Femur (tissue), 1 donor: ENCODE measurements at places on chromosomes 5 and 9.

DNA sequence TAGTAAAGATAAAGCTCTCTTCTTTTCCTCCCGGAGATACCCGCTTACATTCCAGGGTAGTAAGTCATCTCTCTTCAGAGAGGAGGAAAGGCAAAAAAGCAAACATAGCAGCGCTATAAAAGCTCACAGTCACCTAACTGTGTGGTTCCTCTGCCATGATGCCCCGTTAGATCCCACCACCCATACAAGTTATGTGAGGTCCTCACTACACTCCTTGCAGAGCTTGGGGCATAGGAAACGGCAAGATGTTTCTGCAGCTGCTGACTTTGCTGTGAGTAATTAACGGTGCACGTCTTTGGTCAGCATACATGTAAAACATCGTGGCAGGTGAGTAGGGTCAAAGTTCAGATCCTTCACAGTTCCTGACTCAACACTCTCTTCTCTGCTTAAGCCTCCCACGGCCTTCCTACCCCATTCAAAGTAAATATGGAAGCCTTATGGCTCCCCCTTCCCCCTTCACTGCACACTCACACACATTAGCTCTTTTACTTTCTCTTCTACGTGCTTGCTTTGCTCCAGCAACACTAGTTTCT, 218.9 kb downstream of the DIRAS2 start:
- no peak for DNase-seq

DNA sequence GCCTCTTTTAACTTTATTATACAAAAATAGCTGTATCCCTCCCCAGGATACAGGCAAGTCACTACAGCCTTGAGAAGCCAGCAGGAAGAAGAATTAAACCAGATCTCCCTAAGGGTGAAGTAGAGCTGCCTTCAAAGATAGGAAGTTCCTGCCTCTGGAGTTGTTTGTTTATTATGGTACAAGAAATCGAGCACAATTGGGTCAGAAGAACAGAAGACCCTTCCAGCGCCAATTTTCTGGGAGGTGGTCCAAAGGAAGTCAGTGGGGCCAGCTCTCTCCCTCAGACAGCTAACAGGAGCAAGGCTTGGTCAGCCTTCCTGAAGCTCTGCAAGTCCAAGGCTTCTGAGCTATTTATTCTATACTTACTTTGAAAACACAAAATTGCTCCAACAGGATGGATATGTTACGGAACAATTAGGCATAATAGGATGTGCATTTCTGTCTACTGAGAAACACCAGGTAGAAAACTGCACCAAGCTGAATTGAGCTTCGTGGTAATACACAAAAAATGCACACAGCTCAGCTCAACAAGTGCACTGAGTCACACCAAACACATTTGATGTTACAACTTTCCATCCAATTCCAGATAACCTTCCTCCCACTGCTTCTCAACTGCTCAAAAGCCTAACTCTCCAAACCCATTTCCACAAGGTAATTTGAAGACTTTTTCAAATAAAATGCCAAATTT, 16.0 kb downstream of the SERINC5 start:
- DNase-seq: peak; percentile 73

DNA sequence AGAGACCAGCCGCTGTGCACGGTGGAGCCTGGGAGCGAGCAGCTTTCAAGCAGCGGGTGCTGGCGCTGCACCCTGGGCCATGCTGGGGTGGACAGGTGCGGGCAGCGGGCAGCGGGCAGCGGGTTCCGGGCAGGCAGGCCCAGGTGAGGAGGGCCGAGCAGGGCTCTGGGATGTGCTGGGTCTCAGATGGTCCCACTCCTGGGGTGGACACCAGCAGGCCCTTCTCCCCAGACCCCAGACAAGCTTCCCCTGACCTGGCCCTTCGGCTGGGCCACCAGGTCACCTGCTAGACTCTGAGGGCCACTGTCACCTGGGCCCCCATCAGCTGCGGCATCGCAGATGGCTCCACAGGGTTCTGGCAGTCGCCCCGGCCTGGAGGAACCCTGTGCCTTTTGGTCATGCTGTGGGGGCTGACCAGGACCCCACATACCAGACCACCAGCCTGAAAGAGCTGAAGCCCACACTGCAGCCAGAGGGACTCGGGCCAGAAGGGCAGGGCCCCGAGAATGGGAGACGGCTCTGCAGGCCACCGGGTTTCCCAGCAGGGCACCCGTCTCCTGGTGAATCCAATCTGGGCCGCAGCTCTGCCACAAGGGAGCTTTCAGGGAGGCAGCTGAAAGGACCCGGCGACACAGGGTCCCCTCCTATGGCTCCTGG, 2.0 kb downstream of the SLC6A19 start:
- no peak for DNase-seq

DNA sequence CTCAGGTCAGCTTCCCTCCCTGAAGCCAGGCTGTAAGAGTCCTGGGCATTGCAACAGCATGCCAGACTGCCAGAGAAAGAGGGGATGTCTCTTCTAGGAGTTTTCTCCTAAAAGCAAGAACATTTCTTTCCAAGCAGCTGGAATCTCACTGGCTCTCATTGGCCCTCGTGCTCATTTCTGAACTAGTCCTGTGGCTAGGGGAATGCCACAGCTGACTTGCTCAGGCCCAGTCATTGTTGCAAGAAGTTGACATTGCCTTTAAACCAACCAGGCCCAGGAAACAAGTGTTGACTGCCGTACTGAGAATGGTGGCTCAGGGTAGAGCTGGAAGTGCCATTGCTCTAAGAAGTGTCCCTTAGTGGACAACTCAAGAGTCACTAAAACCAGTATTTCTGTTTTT, 15.0 kb upstream of the CEP120 start:
- no peak for DNase-seq

DNA sequence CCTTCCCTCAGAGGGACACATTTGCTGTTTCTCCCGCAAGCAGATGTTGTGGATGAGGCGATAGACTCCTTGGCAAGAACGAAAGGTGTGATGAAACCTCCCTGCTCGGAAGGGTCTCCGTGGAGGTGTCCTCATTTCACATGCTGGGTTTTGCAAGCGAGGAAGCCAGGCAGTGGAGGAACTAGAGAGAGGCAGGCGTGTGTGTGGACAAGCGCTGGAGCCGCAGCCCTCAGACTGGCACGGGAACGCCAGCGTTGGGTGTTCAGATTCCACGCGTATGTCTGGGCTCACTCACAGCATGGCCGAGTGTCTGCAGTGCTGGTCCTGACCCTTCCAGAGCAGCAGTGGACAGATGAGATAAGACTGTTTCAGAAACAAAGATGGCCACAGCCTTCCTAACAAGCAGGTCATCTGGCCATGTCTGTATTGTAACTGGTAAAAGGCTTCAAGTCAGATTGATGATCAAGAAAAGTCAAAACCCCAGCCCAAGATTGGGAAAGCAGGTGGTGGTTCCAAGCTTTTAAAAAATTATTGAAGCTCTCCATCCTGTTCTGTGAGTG, 35.0 kb upstream of the NCS1 start:
- no peak for DNase-seq

- no peak for DNase-seq
Observed at GRCh38 chr5:125450771-125451170, 704.3 kb upstream of the ZNF608 start.
